ENCODE measurements at places on chromosomes 1 and 21. TPM values are rescaled to one million over a fixed set of nuclear protein-coding genes. Genes with fewer than 3 reads are reported as not detected.

TINAGL1 gene
- 0.51 TPM for total RNA-seq

LMX1A gene
- total RNA-seq = not detected

PADI1 gene
- 1.5 TPM for total RNA-seq

PRAMEF9 gene
- not detected for total RNA-seq

DIO1 gene
- total RNA-seq = not detected

AKR7A3 gene
- total RNA-seq = 0.32 TPM
